ENCODE measurements at places on chromosomes 1 and 21.

DNA sequence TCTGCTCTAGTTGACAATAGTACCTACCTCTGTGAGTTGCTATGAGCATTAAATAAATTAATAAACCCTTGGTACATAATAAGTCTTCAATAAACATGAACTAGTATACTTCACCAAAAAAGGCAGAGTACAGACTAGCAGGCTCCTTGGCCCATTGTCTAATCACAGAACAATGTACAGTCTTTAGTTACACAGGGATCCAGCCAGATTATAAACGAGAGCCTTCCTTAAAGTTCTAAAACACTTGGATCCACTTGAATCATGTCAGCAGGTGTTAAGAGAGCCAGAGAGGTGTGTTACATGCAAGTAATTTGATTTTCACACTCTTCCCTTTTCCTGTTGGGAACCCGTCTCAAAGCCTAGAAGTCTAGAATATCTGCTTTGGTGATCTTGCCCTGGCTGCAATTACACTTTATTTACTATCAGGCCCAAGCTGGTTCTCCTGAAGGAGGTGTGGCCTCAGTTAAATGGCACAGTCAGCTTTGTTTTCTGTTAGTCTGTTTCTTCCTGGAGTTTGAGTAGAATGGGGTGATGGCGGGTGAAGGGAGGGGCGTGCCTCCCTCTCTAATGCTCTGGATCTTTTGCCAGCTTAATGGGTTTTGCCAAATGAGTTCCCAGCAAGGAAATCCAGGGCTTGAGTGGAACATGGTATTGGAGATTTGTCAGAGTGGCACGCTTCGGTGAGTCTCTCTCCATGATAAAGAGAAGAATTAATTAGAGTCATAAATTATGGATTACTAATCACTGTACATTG lies 570.9 kb upstream of the CAMK1G start:
- DNase-seq: no peak

- DNase-seq: no peak
Observed at GRCh38 chr1:153818876-153819275, 43.7 kb downstream of the SLC27A3 start.

GRCh38 chr21:17195976-17196375 lies 316.9 kb upstream of the CXADR start:
- DNase-seq: no peak

DNA sequence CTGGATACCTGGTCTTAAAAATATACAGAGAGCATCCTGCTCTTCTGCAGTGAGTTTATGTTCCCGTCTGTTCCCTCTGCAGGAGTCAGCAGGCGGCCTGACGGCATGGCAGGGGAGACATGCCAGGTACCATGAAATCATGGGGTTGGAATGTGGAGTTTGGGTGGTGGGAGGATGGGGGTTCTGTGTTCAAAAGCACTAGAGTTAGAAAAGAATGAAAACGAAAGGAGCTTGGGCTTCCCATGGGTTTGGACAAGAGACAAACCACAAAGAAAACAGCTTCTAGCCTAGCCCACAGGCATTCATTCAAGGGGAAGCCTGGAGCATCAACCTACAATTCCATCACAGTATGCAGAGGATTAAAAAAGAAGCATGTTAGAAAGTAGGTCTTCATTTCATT lies 59.9 kb downstream of the WARS2 start:
- DNase-seq: no peak

GRCh38 chr1:247531937-247532336 lies 4.3 kb downstream of the OR2C3 start:
- DNase-seq: no peak

- no peak for DNase-seq
Observed at GRCh38 chr1:22712502-22713271, 2.0 kb downstream of the EPHB2 start.

GRCh38 chr1:64387389-64388285 lies 82.3 kb upstream of the CACHD1 start:
- no peak for DNase-seq

DNA sequence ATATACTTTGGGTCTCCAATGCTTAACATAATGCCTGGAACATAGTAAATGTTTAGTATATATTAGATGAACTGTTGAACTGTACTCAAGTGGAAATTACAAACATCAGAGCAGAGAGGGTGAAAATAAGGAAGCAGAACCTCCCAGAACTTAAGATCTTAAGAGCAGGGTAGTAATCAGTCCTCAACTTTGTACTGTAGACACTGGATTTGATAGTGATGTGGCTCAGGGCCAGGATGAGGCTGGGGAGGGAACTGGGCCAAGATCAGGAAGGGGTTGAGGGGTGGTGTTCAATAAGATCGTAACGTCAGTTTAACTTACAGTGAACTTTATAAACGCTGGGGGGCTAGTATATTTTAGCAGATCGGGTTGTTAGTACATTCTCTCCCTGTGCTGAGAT lies 15.4 kb downstream of the MPZL1 start:
- DNase-seq: no peak

DNA sequence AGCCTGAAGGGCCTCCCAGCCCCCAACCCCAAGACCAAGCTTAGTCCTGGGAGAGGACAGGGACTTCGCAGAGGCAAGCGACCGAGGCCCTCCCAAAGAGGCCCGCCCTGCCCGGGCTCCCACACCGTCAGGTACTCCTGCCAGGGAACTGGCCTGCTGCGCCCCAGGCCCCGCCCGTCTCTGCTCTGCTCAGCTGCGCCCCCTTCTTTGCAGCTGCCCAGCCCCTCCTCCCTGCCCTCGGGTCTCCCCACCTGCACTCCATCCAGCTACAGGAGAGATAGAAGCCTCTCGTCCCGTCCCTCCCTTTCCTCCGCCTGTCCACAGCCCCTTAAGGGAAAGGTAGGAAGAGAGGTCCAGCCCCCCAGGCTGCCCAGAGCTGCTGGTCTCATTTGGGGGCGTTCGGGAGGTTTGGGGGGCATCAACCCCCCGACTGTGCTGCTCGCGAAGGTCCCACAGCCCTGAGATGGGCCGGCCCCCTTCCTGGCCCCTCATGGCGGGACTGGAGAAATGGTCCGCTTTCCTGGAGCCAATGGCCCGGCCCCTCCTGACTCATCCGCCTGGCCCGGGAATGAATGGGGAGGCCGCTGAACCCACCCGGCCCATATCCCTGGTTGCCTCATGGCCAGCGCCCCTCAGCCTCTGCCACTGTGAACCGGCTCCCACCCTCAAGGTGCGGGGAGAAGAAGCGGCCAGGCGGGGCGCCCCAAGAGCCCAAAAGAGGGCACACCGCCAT lies 21.9 kb upstream of the ARF1 start:
- no peak for DNase-seq

- DNase-seq: no peak
Observed at GRCh38 chr1:248783367-248783766, 27.8 kb upstream of the LYPD8 start.

- no peak for DNase-seq
Observed at GRCh38 chr21:45632160-45632559, 11.4 kb upstream of the PCBP3 start.

DNA sequence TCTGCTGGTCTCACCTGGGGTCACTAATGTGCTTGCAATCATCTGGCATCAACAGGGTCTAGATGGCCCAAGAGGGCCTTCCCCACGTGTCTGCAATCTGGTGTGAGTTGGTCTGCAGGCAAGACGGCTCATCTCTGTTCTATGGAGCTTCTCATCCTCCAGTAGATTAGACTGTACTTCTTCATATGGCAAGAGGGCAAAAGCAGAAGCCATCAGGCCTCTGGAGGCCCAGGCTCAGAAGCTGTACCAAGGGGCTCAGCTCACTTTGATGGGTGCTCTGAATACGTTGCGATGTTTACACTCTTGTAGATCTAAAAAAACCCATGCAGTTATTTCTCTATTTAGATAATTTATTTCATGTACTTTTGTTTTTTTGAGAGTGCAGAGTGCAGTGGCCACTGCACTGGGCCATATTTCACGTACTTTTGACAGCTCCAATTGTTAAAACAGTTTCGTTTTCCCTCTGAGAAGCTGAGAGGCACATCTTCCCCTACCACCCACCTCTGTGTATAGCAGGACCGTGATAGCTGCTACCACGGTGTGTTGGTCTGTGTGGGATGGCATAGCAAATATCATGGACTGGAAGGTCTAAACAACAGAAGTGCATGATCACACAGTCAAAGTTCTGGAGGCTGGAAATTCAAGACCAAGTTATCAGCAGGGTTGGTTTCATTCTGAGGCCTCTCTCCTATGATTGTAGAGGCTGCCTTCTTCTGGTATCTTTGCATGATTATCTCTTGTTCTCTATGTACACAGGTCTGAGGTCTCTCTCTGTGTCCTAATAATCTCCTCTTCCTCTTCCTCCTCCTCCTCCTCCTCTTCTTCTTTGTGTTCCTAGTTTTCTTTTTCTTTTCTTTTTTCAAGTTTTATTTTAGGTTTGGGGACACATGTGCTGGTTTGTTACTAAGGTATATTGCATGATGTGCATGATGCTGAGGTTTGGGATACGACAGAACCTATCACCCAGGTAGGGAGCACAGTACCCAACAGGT lies 17.0 kb downstream of the CITED4 start:
- no peak for DNase-seq

GRCh38 chr1:6507037-6507428 lies 15.6 kb upstream of the PLEKHG5 start:
- peak; percentile 22 for DNase-seq

DNA sequence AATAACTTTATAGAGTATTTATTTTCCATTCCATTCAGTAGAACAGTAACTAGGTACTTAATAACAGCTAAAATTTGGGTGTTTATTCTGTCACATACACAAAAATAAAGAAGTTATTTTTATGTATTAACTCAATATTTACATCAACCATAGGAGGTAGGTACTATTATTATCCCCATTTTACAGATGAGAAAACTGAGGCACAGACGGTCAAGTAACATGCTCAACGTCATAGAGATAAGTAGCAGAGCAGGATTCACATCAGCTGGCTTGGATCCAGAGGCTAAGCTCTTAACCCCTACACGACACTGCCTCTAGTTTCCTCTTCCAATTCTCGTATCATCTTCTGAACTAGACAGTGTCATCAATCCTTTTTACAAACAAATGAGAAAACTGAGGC lies 9.3 kb downstream of the ZBTB21 start:
- no peak for DNase-seq

GRCh38 chr1:45892068-45892785 lies 88.8 kb downstream of the MAST2 start:
- DNase-seq: no peak

- no peak for DNase-seq
Observed at GRCh38 chr1:96992871-96993270, 271.3 kb downstream of the PTBP2 start.

GRCh38 chr1:236636017-236636416 lies 31.7 kb upstream of the HEATR1 start:
- DNase-seq: no peak

GRCh38 chr1:20411196-20411980 lies 74.6 kb downstream of the CAMK2N1 start:
- DNase-seq: no peak

DNA sequence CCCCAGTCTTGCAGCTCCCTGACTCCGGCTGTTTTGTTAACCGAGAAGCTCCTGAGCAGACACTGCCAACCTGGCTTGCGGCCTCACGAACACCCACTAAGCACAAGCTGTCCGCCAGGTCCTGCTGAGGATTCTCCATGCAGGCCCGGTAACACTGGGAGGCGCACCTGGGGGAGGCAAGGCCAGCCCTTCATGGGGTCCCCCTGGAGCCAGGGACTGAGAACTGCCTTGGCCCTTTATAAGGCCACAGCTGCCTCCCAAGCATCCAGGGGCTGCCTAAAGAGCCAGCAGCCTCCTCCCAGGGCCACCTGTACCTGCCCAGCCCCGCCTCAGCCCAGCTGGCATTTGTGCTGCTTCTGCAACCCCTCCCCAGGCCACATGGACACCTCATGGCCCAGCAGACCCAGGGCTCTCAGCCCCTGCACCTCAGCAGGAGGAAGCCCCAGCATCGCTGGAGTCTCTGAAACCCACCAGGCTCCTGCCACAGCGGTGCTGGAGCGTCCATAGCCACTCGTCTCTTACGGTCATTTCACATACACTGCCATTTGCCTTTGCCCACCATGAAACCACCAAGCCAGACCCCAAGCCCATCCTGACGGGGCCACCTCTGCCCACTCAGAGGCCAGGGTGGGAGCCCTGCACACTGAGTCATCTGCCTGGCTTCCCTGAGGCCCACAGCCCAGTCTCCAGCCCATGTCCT lies 82.5 kb downstream of the NPHP4 start:
- no peak for DNase-seq

DNA sequence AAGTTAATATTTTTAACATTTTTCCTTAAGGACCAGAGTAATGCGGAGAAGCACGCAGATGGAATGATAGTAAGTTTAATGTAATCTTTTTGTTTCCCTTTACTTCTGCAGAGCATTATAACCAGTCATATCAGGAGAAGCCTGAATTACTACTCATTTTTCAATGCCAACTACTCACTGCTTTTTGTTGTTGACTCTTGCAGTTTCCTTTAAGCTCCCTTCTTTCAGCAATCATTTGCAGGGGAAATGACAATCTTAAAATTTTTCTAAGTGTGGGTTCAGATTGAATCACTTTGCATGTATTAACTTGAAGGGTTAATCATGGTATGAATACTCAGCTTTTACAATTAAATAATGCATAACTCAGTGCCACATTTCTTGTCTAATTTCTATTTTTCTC lies 122.2 kb downstream of the NRDC start:
- no peak for DNase-seq

DNA sequence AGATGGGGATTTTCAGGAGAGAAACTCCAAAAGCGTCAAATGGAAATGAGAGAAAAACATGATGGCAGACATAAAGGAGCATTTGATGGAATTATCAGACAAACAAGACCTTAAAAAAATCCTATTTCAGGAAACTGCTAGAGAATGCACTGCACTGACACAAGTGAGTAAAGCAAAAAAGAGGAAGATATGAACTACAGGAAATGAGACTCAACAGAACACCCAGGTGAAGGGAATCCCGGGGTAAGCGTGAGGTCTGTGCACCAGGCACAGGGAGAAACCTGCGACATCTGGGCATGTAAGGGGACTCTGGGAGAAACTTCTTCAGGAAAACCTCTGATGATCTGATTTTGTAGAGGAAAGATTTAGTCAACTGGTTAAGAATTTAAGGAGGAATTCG lies 2.8 kb downstream of the TARBP1 start:
- DNase-seq: peak; percentile 62

DNA sequence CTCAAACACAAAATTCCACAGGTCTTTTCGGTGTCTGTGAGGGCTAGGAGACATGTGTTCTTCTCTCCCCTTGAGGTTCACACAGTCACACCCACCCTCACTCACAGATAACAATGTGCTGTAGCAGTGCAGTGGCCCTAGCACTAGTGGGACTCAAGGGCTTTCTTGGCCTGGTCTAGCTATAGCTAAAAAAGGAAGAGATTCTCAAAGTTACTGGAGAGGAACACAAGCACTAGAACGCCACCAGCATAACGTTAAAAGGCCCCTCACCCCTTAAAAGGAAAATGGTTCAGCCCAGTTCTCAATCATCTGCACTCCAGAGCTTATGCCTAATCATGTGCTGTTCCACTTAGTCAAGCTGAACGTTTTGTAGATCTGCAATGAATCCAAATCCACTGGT lies 39.5 kb downstream of the RGS8 start:
- no peak for DNase-seq

DNA sequence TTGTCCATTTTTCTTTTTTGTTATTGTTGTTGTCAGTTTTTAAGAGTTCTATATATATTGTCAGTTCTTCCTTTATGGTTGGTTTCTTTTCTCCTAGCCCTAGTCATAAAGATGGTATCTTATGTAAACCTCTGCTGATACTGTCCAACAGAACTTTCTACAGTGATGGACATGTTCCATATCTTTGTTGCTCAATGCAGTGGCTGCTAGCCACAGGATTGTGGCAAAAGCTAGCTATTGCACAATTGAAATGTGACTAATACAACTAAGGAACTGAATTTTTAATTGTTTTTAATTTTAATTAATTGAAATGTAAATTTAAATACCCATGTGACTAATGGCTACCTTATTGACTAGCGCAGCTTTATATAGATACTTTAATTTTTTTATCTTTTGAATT lies 411.8 kb upstream of the PTBP2 start:
- peak; percentile 81 for DNase-seq
